ENCODE measurements at places on chromosomes 3 and 15.

- no peak for DNase-seq
These were observed 34.3 kb upstream of the CD47 start for GRCh38 chr3:108125153-108125543.

- DNase-seq: no peak
These were observed 333.5 kb downstream of the AGBL1 start for GRCh38 chr15:86413191-86413590.

- no peak for DNase-seq
These were observed 303.5 kb downstream of the PTPRG start for GRCh38 chr3:61864886-61865285.

GRCh38 chr3:34300621-34301020 lies 502.2 kb downstream of the PDCD6IP start:
- DNase-seq: no peak

GRCh38 chr3:72938471-72939265 lies 50.8 kb downstream of the GXYLT2 start:
- no peak for DNase-seq

GRCh38 chr3:98980915-98981596 lies 79.6 kb upstream of the DCBLD2 start:
- DNase-seq: no peak

GRCh38 chr3:54870423-54870822 lies 57.4 kb downstream of the LRTM1 start:
- no peak for DNase-seq

DNA sequence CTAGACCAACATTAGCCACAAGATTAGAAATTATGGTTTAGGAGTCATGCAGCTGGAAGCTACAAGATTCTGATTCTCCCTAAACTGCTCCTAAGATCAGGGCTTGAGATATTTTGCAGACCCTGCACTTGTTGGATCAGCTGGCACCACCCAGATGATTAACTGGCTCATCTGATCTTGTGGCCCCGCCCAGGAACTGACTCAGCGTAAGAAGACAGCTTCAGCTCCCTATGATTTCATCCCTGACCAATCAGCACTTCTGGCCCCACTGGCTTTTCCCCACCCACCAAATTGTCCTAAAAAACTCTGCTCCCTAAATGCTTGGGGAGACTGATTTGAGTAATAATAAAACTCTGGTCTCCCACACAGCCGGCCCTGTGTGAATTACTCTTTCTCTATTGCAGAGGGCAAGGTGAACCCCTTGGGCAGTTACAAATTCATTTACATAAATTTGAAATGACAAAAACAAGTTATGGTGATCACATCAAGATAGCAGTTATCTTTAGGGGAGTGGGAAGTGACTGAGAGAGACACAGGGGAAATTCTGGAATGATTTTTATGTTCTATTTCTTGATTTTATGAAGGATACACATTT lies 76.5 kb downstream of the CD200R1L start:
- no peak for DNase-seq

DNA sequence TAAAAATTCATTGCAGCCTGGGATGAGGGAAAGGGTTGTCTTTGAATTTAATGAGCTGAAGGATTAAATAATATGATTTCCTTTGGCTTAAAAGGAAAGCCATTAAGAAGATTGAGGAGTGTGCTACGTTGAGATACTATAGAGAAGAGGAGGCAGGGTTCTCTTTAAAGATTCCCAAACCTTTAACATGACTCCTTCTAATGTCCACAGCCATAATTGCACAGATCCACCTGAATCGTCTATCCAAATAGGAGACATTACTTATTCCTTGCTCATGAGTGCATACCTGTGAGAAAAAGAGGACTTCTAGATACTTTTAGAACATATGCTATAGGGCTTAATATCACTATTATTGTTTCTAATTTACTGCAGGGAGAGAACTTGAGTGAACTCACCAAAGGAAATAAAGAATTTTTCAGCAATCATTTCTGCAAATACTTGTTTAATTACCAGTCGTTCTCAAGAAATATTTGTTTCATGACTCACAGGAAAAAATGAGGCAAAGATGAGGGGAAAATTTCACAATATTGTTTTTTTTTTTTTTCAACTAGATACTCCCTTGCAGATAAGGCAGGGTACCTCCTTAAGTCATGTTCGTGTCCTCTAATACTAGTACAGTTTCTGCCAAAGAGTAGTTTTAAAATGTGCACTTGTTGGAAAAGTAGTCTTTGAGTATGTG lies 8.9 kb upstream of the SUCNR1 start:
- DNase-seq: no peak

GRCh38 chr3:72459588-72459987 lies 388.7 kb downstream of the SHQ1 start:
- DNase-seq: no peak

- DNase-seq: no peak
These were observed 93.4 kb downstream of the ABHD5 start for GRCh38 chr3:43783987-43784639.

DNA sequence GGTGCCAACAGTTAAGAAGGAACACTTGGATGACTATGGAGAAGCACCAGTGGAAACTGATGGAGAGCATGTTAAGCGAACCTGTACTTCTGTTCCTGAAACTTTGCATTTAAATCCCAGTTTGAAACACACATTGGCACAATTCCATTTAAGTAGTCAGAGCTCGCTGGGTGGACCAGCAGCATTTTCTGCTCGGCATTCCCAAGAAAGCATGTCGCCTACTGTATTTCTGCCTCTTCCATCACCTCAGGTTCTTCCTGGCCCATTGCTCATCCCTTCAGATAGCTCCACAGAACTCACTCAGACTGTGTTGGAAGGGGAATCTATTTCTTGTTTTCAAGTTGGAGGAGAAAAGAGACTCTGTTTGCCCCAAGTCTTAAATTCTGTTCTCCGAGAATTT lies 3.0 kb downstream of the SKIL start:
- DNase-seq: no peak

GRCh38 chr3:194277786-194278130 lies 73.4 kb downstream of the CPN2 start:
- no peak for DNase-seq

GRCh38 chr3:20310629-20311028 lies 124.6 kb upstream of the SGO1 start:
- no peak for DNase-seq

DNA sequence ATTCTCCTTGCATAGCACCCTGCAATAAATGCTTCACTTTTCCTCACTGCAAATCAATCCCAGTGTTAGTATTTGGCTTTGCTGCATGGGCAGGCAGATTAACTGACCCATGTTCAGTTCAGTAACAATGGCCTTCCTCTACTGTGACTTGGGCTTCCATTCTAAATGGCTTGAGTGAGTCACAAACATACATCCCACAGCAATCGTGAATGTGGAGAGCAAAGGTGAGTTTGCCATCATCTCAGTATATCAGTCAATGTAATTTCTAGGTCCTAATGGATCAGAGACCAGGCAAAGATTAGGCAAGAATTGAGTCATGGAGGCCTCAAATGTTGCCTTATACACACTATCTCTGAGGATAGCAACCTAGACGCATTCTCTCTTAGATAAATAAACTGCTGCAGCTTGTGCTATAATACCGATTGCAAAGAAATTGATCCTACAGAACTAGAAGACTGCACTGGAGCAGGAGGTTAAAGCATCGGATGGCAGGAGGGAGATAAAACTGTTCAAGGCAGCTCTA lies 8.3 kb upstream of the ATP8B4 start:
- DNase-seq: no peak

DNA sequence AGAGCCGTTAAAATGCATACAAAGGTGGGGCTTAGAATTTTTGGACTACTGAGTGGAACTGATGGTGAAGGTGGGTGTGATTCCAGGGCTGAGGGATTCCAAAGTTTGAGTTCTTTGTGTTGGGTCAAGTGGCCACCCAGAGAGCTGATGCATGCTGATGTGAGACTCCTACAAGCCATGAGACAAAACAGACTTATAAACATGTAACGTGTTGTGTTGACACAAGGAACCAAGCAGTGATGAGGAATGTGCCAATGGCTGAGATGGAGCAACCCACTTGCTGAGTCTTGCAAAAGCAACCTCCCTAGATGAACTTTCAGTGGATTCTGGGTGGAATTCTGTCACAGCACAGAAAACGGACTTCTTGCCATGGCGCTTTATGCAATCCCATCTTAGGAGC lies 289.0 kb downstream of the TLE3 start:
- no peak for DNase-seq

- no peak for DNase-seq
These were observed 704.8 kb upstream of the CBLB start for GRCh38 chr3:106573605-106574004.

DNA sequence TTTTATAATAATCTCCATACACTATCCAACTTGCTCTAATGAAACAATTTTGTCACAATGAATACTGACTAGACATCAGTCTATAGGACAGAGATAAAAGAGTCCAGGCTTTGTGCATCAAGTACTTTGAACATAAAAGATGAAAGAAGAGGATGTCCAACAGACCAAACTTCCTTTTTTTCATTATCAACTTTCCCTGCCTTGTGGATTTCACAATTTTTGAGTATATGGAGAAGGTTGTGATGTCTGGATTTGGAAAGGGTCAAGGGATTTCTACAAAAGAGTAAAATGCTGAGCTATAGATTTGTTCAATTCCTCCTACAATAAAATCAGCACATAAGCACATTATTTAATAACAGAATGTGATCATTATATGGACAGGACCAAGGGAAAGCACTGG lies 25.7 kb downstream of the CD47 start:
- DNase-seq: no peak

DNA sequence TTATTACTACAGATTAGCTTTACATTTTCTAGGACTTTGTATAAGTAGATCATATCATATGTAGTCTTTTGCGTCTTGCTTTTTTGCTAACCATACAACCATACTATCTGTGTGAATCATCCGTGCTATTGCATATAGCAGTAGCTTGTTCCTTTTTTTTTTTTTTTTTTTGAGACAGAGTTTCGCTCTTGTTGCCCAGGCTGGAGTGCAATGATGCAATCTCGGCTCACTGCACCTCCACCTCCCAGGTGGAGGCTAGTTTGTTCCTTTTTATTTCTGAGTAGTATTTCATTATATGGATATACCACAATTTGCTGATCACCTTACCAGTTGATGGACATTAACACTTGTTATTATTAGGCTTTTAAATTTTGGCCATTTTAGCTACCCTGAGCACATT lies 54.5 kb upstream of the TBL1XR1 start:
- DNase-seq: no peak

DNA sequence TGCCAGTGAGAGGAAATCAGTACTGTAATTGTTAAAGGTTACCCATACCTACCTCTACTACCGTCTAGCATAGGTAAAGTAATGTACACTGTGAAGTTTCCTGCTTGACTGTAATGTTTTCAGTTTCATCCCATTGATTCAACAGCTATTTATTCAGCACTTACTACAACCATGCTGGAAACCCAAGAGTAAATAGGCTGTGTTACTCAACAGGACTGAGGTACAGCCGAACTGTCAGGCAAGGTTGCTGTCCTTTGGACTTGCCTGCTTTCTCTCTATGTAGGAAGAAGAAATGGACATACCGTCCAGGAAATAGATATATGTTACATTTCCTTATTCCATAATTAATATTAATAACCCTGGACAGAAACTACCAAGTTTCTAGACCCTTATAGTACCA lies 265.5 kb downstream of the NR2F2 start:
- no peak for DNase-seq

- DNase-seq: no peak
These were observed 5.2 kb upstream of the SPINK8 start for GRCh38 chr3:48338635-48339034.

- no peak for DNase-seq
These were observed 3.4 kb upstream of the CPOX start for GRCh38 chr3:98596541-98597500.

DNA sequence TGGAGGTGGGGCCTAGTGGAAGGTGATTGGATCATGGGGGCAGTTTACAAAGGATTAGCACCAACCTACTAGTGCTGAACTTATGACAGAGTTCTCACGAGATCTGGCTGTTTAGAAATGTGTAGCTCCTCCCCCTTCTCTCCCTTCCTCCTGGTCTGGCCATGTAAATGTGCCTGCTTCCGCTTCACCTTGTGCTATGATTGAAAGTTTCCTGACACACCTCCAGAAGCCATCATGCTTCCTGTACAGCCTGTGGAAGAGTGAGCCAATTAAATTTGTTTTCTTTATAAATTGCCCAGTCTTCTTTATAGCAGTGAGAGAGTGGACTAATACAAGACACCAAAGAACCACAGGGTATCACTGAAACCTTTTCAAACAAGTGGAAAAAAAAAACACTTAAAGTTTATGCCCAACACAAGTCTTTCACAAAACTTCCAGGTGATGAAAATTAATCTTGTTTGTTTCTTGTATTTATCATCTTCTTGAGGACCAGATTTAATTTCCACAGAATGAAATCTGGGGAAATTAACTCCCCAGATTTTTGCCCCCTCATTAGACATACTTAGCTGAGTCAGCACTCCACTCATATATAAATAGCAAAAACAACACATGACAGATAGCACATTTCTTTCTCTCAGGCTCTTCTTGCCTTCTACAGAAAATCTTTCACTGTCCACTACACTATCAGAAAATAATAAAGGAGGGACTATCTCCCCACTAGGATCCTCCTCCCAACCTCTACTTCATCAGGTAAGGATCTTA lies 847.2 kb downstream of the TUSC7 start:
- DNase-seq: no peak

DNA sequence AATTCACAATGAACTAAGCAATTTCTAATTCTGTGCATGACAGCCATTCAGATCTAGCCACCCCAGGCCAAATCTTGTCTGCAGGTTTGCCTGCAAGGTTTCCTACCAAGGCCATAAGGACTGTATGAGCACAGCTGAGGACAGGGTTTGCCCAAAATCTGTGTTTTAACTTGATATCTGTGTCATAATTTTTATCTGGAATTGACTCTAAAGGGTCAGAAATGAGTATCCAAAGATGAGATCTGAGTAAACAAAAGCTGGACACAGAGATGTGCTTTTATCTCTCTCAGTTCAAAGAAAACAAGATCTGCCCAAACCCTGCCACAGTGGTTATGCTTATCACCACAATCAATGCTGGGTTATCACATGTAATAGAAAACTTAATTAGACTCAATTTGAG lies 154.6 kb upstream of the COL8A1 start:
- no peak for DNase-seq

DNA sequence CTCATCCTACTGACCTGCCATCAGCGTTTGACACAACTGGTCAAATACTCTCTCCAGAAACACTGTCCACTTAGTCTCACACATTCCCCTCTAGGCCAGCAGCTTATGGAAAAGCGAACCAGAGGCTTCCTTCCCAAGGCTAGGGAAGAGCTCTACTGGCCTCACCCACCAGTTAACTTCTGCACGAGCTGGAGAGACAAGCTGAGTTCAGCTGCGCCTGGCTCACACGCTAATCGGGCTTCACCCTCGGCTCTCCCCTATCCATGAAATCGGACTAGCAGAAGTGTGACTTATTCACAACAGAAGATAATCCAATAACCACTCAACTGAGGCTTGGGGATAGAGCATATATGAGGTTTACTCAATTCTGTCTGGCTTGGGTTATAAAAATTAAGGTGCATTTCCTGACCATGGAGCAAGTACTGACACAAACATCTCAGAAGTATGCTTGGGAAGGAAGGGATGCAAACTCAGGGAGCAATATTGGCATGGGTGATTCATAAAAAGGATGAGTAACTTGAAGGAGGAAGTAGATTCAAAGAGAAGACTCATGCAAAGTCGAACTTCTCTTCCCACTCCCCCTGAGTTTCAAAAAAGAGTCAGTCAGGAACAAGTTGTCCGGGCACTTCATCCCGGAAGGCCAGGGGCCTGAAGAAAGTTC lies 73.1 kb downstream of the XXYLT1 start:
- DNase-seq: no peak

GRCh38 chr15:81038975-81039607 lies 38.4 kb downstream of the TLNRD1 start:
- no peak for DNase-seq
